Activated T-helper 2 cell treated with anti-CD3 and anti-CD28 coated beads, Interferon-gamma antibody, Interleukin-2, Interleukin-4, amounts not matched to agents 10 μg/mL and 5 μg/mL and 100 μg/mL, durations not matched to agents 14 hours and 24 hours and 36 hours (primary cell): ENCODE measurements at places on chromosomes 2 and 18. TPM values are rescaled to one million over a fixed set of nuclear protein-coding genes. Genes with fewer than 3 reads are reported as not detected.

GRCh38 chr2:137302957-137303356 lies 537.6 kb downstream of the THSD7B start:
- H3K27me3 ChIP-seq: no peaks in the 10 kb centered on the region
- no peaks in the 10 kb centered on the region for H3K4me1 ChIP-seq
- H3K27ac ChIP-seq: no peak overlapping the region
- no peak overlapping the region for H3K4me3 ChIP-seq
- no peaks in the 10 kb centered on the region for H3K36me3 ChIP-seq
- no peak for DNase-seq

GRCh38 chr2:44559108-44559507 lies 197.4 kb downstream of the CAMKMT start:
- H3K4me1 ChIP-seq: peaks cover 8% of the 10 kb centered on the region
- H3K27me3 ChIP-seq: no peaks in the 10 kb centered on the region
- H3K36me3 ChIP-seq: no peaks in the 10 kb centered on the region
- no peak overlapping the region for H3K27ac ChIP-seq
- no peak for DNase-seq

CHRNG gene
- not detected in 2 replicates for total RNA-seq

- peaks cover 4% of the 10 kb centered on the region for H3K36me3 ChIP-seq
- H3K4me1 ChIP-seq: peaks cover 18% of the 10 kb centered on the region
- peak overlapping the region; percentile 78 for H3K4me3 ChIP-seq
- peaks cover 3% of the 10 kb centered on the region for H3K27me3 ChIP-seq
- no peak for DNase-seq
- no peak overlapping the region for H3K27ac ChIP-seq
Observed at GRCh38 chr2:171999161-171999560, 592 bp upstream of the METAP1D start.

- no peaks in the 10 kb centered on the region for H3K27me3 ChIP-seq
- no peak overlapping the region for H3K4me3 ChIP-seq
- H3K36me3 ChIP-seq: no peaks in the 10 kb centered on the region
- no peak overlapping the region for H3K27ac ChIP-seq
- H3K4me1 ChIP-seq: no peaks in the 10 kb centered on the region
Observed at GRCh38 chr2:56801770-56802169, 618.0 kb downstream of the CCDC85A start.

KCNK3 gene
- not detected in 2 replicates for total RNA-seq

- DNase-seq: no peak
- H3K27me3 ChIP-seq: no peaks in the 10 kb centered on the region
- peaks cover 8% of the 10 kb centered on the region for H3K36me3 ChIP-seq
- H3K4me1 ChIP-seq: peaks cover 29% of the 10 kb centered on the region
- H3K27ac ChIP-seq: no peak overlapping the region
- no peak overlapping the region for H3K4me3 ChIP-seq
Observed at GRCh38 chr2:156466739-156467405, 30.7 kb downstream of the GPD2 start.

- H3K27ac ChIP-seq: no peak overlapping the region
- DNase-seq: no peak
- peaks cover 3% of the 10 kb centered on the region for H3K4me1 ChIP-seq
- H3K27me3 ChIP-seq: no peaks in the 10 kb centered on the region
- H3K4me3 ChIP-seq: no peak overlapping the region
Observed at GRCh38 chr18:39448942-39449341, 1883.3 kb upstream of the CELF4 start.

GAREM2 gene
- total RNA-seq: 3.9 and 5.9 TPM in 2 replicates

DNA sequence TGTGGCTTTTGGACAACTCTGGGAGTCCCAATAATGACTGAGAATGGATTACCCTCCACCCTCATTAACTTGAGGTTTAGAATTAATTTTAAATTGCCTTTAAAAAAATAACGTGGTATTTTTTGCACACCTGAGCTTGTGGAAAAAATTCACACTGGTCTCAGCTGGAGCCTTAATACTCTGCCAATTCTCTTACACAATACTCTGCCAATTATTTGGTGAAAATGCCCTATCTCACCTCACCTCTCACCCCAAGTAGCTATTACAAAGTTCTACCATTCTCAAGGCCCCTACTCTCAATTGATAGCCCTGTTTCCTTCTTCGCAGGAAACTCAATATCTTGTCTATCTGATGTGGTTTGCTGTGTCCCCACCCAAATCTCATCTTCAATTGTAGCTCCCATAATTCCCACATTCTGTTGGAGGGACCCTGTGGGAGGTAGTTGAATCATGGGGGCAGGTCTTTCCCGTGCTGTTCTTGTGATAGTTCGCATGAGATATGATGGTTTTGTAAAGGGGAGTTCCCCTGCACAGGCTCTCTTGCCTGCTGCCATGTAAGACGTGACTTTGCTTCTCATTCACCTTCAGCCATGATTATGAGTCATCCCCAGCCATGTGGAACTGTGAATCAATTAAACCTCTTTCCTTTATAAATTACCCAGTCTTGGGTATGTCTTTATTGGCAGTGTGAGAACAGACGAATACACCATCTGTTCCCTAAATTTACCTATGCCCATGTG lies 27.4 kb upstream of the C2orf69 start:
- H3K27me3 ChIP-seq: peaks cover 4% of the 10 kb centered on the region
- no peaks in the 10 kb centered on the region for H3K36me3 ChIP-seq

- no peak overlapping the region for H3K4me3 ChIP-seq
- DNase-seq: peak; percentile 10
- peaks cover 12% of the 10 kb centered on the region for H3K4me1 ChIP-seq
- no peaks in the 10 kb centered on the region for H3K36me3 ChIP-seq
- no peak overlapping the region for H3K27ac ChIP-seq
Observed at GRCh38 chr2:145258903-145259579, 739.1 kb upstream of the ZEB2 start.

GRCh38 chr2:37851828-37852584 lies 73.1 kb upstream of the RMDN2 start:
- no peak overlapping the region for H3K4me3 ChIP-seq
- no peak for DNase-seq
- H3K27ac ChIP-seq: no peak overlapping the region

DNA sequence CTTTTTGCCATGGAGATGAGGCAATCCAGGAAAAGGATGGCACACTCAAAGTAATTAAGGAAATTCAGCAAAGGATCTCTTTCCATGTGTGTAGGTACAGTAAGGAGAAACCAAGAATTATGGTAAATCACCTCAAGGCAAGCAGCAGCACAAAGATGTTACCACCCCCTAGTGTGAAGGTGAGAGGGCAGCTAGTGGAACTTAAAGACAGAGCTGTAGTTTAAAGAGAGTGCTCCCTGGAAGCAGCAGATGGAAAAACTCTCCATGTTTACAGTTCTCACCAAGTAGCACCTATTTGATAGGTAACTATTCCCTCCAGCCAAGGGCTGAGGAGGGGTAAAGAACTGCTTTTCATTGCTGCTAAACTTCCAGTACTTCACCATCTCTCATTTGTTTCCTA lies 860.4 kb upstream of the CRIM1 start:
- no peak overlapping the region for H3K4me3 ChIP-seq
- no peak for DNase-seq
- no peaks in the 10 kb centered on the region for H3K36me3 ChIP-seq

DNA sequence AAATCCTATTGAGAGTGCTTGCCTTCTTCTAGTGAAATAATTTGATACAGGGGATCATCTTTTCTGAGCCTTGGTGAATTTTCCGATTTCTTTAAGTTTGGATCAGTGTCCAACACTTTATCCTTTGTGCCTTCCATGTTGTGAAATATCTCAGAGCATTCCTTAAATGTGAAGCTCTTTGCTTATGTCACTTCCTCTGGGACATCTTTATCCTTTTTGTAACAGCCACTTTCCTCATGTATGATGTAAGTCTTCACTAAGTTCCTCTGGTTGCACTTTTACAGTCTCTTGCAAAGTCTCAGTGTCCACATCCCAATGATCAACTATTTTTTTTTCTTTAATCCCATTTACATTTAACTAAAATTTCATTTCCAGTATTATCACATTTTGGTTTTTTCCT lies 254.2 kb downstream of the EN1 start:
- no peaks in the 10 kb centered on the region for H3K4me1 ChIP-seq
- H3K27me3 ChIP-seq: no peaks in the 10 kb centered on the region
- H3K27ac ChIP-seq: no peak overlapping the region
- no peak overlapping the region for H3K4me3 ChIP-seq
- no peak for DNase-seq

DNA sequence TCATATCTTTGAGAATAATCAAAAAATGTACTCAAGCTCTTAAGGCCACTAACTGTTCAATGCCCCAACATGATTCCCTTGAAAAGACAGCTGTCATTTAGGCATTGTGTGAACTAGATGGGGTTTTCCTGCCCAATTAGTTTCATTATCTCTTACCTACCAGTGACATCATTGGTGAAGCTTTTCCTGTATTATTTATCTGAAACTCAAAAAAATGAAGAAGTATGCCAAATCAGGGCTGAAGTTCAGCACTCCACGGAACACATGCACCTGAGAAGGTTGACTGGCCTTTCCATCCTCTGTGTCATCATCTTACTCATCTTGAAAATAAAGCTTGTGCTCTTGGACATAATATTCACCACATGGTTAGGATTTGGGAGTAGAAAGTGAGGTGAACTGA lies 126.4 kb downstream of the TXNL1 start:
- no peaks in the 10 kb centered on the region for H3K36me3 ChIP-seq
- H3K27me3 ChIP-seq: no peaks in the 10 kb centered on the region
- no peaks in the 10 kb centered on the region for H3K4me1 ChIP-seq
- no peak overlapping the region for H3K27ac ChIP-seq
- no peak overlapping the region for H3K4me3 ChIP-seq

CELF4 gene
- total RNA-seq: not detected in 2 replicates

CPS1 gene
- total RNA-seq: 1.2 and 1.4 TPM in 2 replicates

TUBA3E gene
- total RNA-seq: not detected in 2 replicates

CIAO1 gene
- 93.9 and 94.7 TPM in 2 replicates for total RNA-seq

GRCh38 chr18:56649996-56650395 lies 1.2 kb upstream of the WDR7 start:
- no peaks in the 10 kb centered on the region for H3K27me3 ChIP-seq
- no peak overlapping the region for H3K27ac ChIP-seq
- peaks cover 52% of the 10 kb centered on the region for H3K4me1 ChIP-seq
- H3K4me3 ChIP-seq: no peak overlapping the region
- peaks cover 15% of the 10 kb centered on the region for H3K36me3 ChIP-seq

GRCh38 chr2:121907928-121908327 lies 152.5 kb downstream of the TSN start:
- DNase-seq: no peak
- no peak overlapping the region for H3K27ac ChIP-seq
- H3K4me3 ChIP-seq: no peak overlapping the region

POTEC gene
- not detected in 2 replicates for total RNA-seq

DNA sequence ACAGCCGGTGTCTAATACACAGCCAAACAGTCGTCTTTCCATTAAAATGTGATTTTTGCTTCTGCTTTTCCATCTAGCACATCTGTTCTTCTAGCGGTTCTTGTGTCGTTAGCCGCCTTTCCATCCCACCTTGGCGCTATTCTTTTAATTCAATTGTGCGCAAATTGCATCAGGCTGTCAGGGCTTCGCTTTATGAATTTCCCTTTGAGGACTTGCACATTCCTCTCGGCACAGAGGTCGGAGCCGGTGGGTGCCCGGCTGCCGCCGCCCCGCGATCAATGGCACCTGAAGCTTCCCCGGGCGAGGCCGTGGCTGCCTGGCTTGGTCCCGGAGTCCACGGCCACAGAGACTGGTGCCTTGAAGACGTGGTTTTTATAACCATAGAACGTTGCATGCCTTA lies 33.9 kb upstream of the TSPYL6 start:
- H3K27ac ChIP-seq: no peak overlapping the region
- no peak overlapping the region for H3K4me3 ChIP-seq
- H3K36me3 ChIP-seq: no peaks in the 10 kb centered on the region

DNA sequence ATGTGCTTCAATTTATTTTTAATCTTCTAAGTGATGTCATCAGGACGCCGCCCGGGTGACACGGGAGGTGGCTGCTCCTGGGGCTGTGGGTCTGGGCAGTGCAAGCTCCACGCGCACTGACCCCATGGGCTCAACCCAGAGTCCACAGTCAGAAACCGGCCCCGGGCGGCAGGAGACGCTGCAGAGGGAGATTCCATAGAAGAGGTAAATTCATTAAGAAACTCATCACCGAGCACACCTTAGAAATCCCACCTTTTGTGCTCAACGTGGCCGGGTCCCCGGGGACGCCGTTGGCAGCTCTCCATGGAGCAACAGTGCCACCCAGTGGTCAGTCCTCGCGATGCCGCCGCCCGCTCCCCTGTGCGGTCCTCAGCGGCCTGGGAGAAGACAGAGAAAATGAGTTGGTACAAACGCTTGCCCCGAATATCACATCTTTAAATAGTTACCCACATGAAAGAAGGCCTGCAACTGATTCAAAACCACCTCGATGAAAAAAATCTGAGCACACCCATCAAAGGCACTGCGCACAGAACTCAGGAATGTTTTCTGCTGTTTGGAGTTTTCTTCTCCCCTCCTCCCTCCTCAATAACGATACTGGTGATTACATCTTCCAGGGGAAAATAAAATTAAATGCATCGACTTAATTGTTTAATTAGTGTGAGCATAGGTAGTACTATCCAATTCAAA lies 92.6 kb downstream of the CMPK2 start:
- no peaks in the 10 kb centered on the region for H3K4me1 ChIP-seq
- H3K27ac ChIP-seq: no peak overlapping the region
- DNase-seq: peak; percentile 60
- no peak overlapping the region for H3K4me3 ChIP-seq

INHA gene
- total RNA-seq: not detected in 2 replicates

GRCh38 chr18:38244480-38244879 lies 678.9 kb upstream of the CELF4 start:
- no peaks in the 10 kb centered on the region for H3K36me3 ChIP-seq
- no peaks in the 10 kb centered on the region for H3K27me3 ChIP-seq
- no peaks in the 10 kb centered on the region for H3K4me1 ChIP-seq
- no peak overlapping the region for H3K4me3 ChIP-seq
- no peak for DNase-seq

GRCh38 chr2:102736110-102736409 lies 25.8 kb upstream of the TMEM182 start:
- DNase-seq: no peak
- H3K36me3 ChIP-seq: peaks cover 8% of the 10 kb centered on the region
- peaks cover 30% of the 10 kb centered on the region for H3K4me1 ChIP-seq
- H3K27me3 ChIP-seq: no peaks in the 10 kb centered on the region
- peak overlapping the region; percentile 89 for H3K27ac ChIP-seq

C2orf80 gene
- not detected in 2 replicates for total RNA-seq

LONRF2 gene
- total RNA-seq: 0.21 and 0.28 TPM in 2 replicates

- peak overlapping the region; percentile 93 for H3K27ac ChIP-seq
- no peak for DNase-seq
- no peaks in the 10 kb centered on the region for H3K27me3 ChIP-seq
- peaks cover 42% of the 10 kb centered on the region for H3K36me3 ChIP-seq
- H3K4me3 ChIP-seq: peak overlapping the region; percentile 86
Observed at GRCh38 chr2:197306696-197307040, 3.9 kb downstream of the ANKRD44 start.
